ENCODE measurements at places on chromosomes 13 and 19.

GRCh38 chr19:31448221-31448657 is 99.0 kb upstream of the TSHZ3 start:
- DNase-seq, result peak; percentile 86

- no peak for DNase-seq
Observed at GRCh38 chr19:51370230-51370629, 1.4 kb upstream of the CLDND2 start.

DNA sequence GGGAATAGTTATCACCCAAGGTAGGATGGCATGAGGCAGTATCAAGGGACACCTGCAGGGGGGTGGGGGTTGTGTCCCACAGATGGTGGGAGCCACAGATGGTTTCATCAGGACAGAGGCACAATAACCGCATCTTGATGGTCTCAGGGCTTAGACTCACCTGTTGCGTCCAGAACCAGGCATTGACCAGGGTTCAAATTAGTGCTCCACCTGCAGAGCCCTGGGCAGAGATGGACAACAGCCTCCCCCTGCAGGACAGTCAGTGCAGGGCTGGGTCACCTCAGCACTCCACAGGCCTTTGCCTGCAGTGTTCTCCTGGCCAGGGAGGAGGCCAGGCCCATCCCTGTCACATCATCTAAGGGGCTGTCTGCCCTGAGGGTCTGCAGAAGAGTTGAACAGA is 14.5 kb upstream of the CEACAM1 start:
- DNase-seq, result no peak

DNA sequence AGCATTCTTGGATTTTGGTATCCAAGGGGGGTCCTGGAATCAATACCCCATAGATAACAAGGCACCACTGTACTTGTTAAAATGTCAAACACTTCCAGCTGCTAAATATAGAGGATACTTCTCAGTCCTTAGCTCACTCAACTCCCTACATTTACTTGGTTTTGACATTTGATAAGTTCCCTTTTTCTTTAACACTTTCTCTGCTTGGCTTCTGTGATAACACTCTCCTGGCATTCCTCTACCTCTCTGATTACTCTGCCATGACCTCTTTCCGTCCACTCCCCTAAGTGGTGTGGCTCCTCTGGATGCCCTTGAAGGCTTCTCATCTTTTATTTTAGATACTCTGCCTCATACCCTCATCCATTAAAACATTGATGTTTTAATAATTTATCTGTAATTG is 65.2 kb downstream of the MICU2 start:
- no peak for DNase-seq

DNA sequence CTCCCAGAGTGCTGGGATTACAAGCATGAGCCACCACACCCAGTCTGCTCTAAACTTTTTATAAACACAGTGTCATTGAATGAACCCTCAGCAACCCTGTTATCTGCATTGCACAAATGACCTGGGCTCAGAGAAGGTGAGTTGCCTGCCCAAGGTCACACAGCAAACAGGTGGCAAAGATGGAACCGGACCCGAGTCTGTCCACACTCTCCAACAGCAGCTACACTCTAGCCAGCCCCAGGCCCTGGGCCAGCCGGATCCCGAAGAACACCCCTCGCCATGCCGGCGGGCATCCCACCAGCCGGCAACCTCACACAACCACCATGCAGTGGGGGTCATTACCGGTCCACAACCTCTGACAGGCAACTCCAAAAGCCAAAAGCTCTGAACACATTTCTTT is 14.5 kb downstream of the ERCC2 start:
- no peak for DNase-seq

- no peak for DNase-seq
Observed at GRCh38 chr13:96991072-96991471, 3.2 kb downstream of the OXGR1 start.

DNA sequence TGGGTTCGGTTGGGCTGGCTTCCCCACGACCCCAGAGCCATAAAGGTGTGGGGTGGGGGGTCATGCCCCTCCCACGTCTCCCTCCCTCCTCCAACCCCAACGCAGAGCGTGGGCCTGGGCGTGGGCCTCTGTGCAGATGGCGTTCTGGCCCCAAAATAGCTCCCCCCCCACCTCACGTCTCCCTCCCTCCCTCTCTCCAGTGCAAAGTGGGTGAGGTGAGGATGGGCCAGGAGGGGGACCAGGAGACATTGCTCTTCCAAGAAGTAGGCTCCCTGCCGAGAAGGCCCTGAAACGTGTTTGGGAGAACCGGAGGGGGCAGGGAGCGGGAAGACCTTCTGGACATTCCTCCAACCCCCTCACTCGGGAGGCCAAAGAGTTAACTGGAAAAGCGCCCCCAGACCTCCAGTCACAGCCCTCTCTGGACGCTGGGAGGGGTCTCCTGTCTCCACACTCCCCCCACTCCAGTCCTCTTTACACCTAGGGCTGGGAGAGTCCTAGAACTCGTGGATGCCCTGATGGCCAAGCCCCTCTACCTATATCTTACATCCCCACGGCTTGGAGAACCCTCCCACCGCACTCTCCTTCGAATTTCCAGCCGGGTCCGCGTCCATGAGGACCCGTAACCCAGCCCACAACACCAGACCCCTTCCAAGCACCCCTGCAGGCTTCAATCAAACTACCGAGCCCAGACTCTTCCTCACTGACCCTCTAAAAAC is 855 bp downstream of the UNC13A start:
- DNase-seq, result no peak

GRCh38 chr19:42468273-42468796 is 25.6 kb upstream of the CXCL17 start:
- DNase-seq, result peak; percentile 87

DNA sequence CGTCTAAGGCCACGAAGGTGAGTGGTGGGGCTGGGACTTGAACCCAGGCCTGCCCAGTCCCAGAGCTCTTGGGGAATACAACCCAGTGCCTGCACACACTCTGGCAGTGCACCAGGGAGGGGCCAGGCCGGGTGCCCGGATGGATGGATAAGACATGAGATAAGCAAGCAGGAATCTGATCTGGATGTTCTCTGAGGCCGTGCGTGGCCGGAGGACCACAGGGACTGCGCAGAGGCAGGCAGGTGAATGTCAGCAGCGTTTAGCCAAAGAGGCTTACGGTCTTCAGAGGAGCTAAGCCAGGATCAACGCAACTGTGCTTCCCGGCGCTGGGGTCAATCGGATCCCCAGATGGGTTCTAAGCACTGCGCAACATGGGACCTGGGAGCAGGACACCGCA is 1.5 kb downstream of the ZNF787 start:
- DNase-seq, result peak; percentile 31

DNA sequence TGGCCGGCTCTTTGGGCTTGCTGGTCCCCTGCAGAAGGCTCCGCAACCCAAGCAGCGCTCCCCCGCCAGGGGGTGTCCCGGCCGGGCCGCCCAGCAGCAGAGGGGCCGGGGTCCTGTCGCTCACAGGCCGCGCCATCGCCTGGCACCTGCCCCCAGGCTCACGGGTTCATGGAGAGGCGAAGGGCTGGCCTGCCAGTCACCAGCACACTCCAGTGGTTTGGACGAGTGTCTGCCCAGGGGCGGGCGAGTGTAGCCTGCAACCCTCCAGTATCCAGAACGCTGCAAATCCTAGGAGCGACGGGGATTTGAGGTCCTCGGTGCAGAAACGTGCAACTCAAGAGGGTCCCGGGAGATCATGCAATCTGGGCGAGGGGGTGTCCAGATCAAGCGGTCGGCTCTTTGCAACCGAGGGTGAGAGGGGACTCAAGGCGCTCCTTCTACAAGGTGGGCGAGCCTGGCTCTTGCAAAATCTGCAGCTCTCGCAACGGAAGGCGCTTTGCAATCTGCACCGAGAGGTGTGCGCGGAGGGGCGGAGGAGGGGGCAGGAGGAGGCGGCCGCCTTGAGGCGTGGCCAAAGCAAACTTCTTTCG is at the start of gene DBP:
DBP (minus strand) TSS at position 521 of the 590 bp plus-strand sequence; CDS start at position 136, 385 bp downstream.
- DNase-seq, result no peak

DNA sequence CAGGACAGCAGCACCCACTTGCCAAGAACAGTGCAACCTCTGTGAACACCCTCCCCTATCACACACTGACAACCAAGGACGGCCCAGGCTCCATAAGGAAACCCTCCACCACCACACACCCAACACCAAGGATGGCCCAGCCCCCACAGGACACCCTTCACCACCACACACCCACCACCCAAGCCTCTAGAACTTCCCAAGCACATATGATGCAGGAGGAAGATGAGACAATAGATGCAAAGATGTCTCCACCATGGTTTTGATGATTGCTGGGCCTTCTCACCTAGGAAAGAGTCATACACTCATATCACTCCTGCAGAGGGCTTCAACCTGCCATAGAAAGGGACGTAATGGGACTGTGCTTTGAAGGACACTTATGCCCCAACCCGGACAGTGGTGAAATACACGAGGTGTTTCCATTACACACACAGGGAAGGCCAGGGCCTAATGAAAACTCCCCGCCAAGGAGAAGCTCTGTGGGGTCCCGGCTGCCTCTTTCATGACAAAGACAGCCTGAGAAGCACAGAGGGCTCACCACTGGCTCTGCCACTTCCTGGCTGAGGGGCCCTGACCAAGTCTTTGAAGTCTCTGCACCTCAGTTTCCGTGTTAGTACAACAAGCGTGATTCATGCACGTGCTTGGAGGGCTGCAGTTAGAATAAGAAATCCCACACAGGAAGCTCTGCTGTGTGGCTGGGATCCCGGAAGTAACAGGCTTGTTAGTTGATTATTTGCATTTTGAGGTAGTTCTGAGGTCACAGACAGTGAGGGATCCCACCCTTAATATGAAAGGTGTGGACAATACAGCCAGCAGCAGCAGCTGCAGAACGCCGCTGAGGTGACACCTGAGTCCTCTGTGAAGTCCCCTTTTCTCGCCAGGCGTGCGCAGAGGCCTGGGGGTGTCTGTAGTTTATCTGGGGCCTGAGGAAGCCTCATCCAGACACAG is 61.9 kb upstream of the ATP12A start:
- no peak for DNase-seq

DNA sequence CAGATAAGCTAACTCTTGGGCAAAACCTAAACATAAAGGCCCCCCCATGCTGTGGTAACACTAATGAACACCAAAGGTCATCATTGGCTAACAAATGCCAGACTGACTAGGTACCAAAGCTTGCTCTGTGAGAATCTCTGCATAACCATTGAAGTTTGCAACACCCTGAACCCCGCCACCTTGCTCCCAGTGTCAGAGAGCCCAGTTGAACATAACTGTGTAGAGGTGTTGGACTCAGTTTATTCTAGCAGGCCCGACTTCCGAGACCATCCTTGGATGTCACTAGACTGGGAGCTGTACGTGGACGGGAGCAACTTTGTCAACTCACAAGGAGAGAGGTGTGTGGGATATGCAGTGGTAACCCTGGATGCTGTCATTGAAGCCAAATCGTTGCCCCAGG is 602.2 kb downstream of the UQCRFS1 start:
- DNase-seq, result no peak

- DNase-seq, result no peak
Observed at GRCh38 chr19:12936582-12936981, 1.8 kb upstream of the CALR start.

DNA sequence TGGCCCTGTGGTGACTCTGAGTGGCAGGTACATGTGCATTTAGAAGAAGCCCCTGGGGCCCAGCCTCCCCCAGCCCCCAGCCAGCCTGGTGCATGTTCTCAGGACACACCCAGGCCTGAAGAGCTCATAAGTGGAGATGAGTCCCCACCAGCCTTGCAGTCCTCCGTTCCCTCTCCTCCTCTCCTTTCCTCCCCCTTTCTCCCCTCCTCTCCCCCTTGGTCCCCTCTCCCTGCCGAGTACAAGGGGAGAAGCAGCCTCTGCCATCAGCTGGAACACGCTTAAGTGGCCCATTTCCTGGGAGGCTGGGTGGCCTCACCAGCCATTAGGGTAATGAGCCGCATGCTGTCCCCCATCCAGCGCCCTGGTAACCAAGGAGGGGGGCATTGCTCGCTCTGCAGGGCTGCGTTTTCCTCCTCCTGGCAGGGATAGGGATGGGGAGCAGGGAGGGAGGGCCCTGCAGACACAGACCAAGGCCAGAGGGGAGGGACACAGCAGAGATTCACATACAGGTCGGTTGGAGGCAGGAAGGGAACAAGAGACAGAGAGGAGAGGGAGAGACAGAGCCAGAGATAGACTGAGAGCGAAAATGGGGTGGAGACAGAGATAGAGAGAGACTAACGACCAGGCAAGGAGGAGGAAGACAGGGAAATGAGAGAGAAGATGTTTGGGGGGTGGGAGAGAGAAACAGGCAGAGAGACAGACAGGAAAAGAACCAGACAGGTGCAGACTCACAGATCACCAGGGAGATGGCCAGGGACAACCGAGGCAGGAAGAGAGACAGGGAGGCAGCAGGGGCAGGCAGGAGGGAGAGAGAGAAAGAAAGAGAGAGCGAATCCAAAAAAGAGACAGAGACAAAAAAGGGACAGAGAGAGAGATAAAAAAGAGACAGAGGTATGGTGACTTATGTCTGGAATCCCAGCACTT is 19.3 kb upstream of the DPP9 start:
- DNase-seq, result no peak

DNA sequence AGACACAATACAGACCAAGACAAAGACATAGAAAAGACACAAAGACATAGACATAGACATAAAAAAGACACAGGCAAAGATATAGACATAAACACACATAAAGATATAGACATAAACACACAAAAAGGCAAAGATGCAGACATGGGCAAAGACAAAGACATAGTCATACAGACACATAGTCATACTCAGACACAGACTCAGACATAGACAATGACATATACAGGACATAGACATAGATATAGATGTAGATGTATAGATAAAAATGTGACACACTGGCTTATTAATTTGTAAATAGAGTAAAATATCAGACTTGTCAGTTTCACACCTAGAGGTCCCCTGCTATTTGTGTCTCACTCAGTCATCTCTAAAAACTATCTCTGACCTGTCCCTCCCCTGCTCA is 42.8 kb downstream of the OR10H4 start:
- no peak for DNase-seq

DNA sequence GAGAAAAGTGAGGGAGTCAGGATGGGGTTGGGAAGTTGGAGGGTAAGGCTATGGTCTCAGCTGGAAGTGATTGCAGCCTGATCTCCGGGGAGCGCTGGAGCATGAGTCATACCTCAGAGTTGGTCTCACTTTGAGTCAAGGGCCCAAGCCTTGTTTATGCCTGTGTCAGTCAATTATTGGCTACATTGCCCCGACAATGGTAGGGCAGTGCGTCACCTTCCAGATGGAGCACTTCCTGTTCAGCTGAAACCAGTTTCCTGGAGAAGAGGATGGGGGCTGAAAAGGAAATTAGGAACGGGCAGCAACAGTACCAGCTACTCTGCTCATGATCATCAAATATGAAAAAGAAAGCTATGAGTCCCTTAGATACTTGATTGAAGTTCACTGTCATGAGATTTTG is 60.4 kb downstream of the ADGRE1 start:
- DNase-seq, result peak; percentile 37
